Ovary (tissue), 10 donors: ENCODE measurements at places on chromosomes 16 and 17. TPM values are rescaled to one million over a fixed set of nuclear protein-coding genes. Genes with fewer than 3 reads are reported as not detected.

Gene TEX14
- total RNA-seq: 0.11 TPM

Gene SLC5A10
- not detected for total RNA-seq

Gene SCARF1
- 2.6 TPM for total RNA-seq

Gene ARHGDIG
- not detected for total RNA-seq

Gene ABCA8
- 98.5 TPM for total RNA-seq

Gene KRT39
- 0.69 TPM for total RNA-seq

Gene G6PC1
- total RNA-seq: not detected

Gene PIRT
- not detected for total RNA-seq

Gene SEC14L5
- 0.87 TPM for total RNA-seq

Gene TBC1D3D
- total RNA-seq: not detected

Gene PIP4K2B
- total RNA-seq: 32.1 TPM

DNA sequence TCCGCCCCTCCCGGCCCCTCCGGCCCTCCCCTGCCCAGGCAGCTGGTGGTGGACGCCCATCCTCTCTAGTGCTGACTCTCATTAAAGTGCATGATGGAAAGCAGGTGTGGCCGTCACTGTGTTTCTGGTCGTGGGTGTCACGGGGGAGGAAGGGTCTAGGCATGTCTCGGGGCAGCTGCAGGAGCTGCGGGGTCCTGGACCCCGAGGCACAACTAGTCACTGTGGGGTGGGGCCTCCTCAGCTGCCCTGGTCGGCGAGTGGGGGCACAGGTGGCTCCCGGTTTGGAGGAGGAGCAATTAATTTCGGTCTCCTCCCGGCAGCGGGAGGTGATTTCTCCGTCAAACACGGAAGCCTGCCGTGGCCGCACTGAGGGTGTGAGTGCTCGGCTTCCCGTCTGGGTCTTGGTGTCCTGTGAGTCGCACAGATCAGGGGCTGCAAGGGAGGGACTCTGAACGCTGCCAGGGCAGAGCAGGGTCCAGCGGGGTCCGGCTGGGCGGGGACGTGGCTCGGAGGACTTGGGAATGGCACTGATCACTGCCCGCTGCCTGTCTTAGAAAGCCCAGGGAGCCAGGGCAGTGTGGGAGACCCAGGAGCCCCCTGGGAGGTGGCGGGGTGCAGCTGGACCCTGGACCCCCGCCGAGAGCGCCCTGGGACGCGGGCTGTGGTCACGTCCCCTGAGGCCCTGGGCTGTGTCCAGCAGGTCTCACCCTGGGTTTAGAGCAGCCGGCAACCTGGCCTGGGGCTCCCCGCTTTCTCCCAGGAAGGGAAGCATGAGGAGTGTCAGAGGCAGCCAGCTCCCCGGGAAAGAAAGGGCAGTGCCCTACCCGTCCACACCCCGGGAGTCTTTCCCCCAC is 3.3 kb downstream of the TPSD1 start:
- DNase-seq: no peak

GRCh38 chr17:46264456-46265198 is 30.3 kb upstream of the LRRC37A start:
- no peak for DNase-seq

DNA sequence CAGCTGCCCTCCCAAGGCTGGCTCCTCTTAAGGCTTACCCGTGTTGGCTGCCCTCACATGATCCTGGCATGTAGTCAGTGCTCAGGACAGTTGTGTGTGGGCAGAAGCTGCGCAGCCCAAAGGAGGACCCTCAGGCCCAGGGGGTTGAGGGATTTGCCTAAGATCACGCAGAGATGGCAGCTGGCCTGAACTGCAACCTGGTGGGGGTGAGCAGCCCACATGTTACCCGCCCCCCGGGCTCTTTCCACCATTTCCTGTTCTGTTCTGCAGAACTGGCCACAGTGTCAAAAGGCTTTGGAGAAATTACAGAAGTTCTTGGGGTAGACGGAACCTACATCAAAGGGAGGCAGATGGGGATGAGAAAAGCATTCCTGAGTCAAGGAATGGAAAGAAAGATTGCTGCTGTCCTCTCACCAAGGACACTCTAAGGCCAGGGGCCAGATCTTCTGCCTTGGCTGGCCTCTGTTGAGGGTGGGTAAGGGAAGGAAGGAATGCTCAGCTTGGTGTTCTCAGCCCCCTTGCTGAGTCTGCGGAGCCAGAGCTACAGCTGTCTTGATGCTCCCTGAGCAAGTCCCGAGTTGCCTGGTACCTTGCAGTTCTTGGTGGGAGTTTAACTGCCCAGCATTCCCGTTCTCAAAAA is 53.0 kb downstream of the EPN2 start:
- peak; percentile 50 for DNase-seq

- DNase-seq: peak; percentile 18
These were observed 1425.1 kb upstream of the CDH8 start for GRCh38 chr16:63461248-63461841.

GRCh38 chr16:90010676-90011507 is 8.4 kb downstream of the DBNDD1 start:
- DNase-seq: no peak

GRCh38 chr16:51839727-51840462 is 688.8 kb upstream of the SALL1 start:
- DNase-seq: no peak

DNA sequence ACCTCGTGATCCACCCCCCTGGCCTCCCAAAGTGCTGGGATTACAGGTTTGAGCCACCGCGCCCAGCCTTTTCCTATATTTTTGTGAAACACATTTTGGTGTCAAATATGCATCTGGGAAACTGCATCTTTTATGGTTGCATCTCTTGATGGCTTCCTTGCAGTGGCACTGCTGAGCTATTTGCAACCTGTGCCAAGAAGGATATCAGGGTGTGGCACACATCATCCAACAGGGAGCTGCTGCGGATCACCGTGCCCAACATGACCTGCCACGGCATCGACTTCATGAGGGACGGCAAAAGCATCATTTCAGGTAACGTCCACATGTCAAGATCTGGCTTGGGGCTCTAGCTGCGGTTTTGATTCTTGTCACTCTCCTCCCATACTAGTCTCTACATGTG is 16.8 kb upstream of the USP43 start:
- no peak for DNase-seq

DNA sequence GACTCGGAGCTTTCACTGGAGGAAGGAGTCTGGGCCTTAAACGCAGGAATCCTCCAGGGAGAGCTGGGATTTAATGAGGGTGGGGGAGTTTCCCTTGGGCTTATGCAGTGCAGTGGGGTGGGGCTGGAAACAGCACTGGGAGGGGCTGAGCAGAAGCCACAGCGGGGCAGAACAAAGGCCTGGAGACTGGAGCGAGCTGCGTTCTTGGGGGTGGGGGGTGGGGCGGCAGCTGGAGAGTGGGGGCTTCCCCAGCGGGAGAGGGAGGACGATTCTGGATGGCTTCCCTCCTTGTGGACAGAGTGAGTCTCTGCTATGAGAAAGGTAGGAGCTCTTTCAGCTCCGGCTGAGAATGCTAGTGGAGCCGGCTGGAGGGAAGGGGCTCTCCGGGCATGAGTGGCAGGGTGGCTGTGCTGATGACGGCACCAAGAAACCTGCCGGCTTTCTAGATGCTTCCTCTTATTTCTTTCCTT is 406.0 kb downstream of the SEC14L1 start:
- DNase-seq: no peak

- DNase-seq: peak; percentile 71
These were observed at the start of gene RHBDF1 for GRCh38 chr16:72561-73548. Gene RHBDF1, minus strand, starts transcription at chr16:72631. Its CDS starts 7,616 bp downstream, at chr16:65015.

GRCh38 chr17:82457073-82457928 is 1.2 kb upstream of the NARF start:
- DNase-seq: no peak

DNA sequence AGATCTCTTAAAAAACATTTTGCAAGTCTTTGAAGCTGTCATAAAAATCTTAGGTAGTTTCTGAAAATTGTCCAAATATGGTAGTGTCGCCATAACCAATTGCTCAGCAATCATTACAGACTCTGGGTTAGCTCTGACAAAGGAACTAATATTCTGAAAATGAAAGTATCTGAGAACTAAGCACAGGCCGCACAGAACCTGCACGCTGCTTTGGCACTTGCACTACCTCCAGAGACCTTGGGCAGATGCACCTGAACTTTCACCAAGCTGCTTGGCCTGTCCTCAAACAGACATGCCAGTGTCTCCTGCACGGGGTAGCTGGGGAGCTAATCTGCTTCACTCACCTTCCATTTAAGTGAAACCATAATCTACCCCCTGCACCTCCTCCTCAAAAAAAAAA is 317.0 kb downstream of the MAF start:
- DNase-seq: no peak

GRCh38 chr17:55743103-55743679 is 7.7 kb upstream of the PCTP start:
- DNase-seq: no peak

GRCh38 chr16:73196670-73197069 is 148.7 kb upstream of the ZFHX3 start:
- DNase-seq: peak; percentile 56

GRCh38 chr17:82321947-82322466 is 4.6 kb upstream of the CD7 start:
- DNase-seq: no peak

- no peak for DNase-seq
These were observed 70.5 kb downstream of the AATF start for GRCh38 chr17:37019117-37019740.

DNA sequence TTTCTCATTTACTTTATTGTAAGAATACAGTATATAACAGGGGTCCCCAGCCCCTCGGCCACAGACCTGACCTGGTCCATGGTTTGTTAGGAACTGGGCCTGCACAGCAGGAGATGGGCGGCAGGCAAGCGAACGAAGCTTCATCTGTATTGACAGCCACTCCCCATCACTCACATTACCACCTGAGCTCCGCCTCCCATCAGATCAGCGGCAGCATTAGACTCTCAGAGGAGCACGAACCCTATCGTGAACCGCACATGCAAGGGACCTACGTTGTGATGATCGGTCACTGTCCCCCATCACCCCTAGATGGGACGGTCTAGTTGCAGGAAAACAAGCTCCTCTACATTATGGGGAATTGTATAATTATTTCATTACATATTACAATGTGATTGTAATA is 410.6 kb downstream of the SLC39A11 start:
- DNase-seq: no peak

DNA sequence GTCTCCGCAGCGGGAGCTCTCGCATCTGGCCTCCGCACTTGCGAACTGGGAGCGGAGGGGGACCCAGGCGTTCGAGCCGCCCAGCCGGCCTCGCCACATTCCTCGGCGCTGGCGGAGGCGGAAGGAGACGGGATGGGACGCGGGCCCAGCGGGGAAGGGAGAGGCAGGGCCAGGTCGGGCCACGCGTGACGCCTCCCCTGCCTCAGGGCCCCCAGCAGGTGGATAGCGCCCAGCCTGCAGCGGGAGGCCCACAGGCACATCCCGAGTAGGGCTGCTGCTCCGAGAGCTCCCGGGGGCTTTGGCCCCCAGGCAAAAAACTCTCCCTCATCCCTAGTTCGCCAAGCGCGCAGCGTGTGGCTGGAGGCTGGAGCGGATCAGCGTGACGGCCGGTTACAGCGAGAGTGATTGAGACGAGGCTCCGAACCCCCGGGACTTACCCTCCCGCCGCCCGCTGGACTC is 800 bp downstream of the PLEKHH3 start:
- DNase-seq: peak; percentile 63

DNA sequence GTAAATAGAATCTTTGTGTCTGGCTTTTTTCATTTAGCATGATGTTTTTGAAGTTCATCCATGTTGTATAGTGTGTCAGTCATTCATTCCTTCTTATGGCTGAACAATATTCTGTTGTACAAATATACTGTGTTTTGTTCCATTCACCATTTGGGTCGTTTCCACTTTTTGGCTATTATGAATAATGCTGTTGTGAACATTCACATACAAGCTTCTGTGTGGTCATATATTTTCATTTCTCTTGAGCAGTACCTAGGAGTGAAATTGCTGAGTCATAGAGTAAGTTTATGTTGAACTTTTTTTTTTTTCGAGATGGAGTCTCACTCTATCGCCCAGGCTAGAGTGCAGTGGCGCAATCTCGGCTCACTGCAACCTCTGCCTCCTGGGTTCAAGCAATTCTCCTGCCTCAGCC is 32.3 kb upstream of the TAOK1 start:
- no peak for DNase-seq

DNA sequence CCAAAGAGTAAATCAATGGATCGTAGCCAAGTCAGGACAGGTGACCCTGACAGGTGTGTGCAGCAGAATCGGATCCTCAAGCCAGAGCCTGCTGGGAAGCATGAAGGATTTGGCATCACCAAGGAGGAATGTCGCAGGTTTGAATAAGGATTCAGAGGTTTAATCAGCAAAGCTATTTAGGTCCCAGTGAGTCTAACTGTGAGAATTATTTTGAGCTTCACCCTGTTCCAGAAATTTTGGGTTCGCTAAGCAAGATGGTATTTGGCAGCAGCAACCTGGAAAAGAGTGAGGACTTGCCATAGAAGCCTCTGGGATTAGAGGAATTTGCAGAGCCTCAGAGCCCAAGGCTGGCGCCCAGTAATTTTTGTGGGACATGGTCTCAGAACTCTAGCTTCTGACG is 173.0 kb downstream of the CCDC182 start:
- no peak for DNase-seq

DNA sequence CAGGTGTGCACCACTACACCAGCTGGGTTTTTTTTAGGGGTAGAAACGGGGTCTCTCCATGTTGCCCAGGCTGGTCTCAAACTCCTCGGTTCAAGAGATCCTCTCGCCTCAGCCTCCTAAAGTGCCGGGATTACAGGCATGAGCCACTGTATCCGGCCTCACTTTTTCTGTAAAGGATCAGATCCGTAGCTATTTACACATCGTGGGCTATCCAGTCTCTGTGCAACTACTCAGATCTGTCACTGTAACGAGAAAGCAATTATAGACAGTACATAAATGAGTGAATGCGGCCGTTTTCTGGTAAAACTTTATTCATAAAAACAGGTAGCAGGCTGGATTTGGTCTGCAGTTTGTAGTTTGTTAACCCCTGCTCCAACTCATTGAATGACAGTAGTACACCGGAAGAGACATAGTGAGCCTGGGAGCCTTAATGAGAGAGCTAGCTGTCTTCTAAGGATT is 44.5 kb downstream of the VMP1 start:
- no peak for DNase-seq

- no peak for DNase-seq
These were observed 48.0 kb downstream of the USP22 start for GRCh38 chr17:20994779-20995149.

- DNase-seq: no peak
These were observed 12.8 kb downstream of the FLYWCH2 start for GRCh38 chr16:2895813-2896212.

GRCh38 chr16:11582157-11582814 is 4.4 kb downstream of the LITAF start:
- DNase-seq: no peak

- DNase-seq: peak; percentile 58
These were observed 670 bp upstream of the CTF1 start for GRCh38 chr16:30895627-30896260.

DNA sequence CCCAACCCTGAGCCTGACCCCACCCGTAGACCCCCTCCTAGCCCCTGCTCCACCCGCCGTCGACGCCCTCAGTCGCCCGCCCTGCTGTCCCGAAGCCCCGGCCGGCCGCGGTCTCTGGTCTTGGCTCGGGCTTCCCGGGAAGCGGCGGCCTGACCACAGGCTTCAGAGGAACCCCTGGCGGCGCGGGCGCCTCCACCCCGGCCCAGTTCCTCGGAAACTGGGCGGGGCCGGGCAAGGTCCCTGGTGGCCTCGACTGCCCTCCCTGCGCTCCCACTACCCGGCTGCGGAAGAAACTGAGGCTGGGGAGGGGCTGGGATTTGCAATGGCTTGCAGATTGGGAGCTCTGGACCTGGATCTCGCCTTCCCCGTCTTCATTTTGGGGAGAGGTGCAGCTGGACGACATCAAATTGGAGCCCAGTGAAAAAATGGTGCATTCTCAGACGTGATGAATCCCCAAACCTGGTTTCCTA is 692 bp upstream of the SOCS1 start:
- DNase-seq: no peak

GRCh38 chr16:57383276-57384247 is 11.3 kb downstream of the CX3CL1 start:
- no peak for DNase-seq
